CD14-positive monocyte (primary cell): ENCODE measurements at places on chromosomes 6 and 20.

- DNase-seq = no peak
Measured at GRCh38 chr6:93393554-93394074, 25.7 kb downstream of the EPHA7 start.

DNA sequence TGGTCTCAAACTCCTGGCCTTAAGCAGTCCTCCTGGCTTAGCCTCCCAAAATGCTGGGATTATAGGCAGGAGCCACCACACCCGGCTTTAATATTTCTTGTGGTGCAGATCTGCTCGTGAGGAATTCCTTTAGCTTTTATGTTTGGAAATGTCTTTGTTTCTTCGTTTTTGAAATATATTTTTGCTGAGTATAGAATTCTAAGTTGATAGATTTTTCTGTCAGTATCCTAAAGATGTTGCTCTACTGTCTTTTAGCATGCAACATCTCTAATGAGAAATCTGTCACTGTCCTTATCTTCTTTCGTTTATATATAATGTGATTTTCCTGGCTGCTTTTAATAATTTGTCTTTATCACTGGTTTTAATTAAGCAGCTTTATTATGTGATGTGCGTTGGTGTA lies 75.1 kb downstream of the ZFAND3 start:
- no peak for DNase-seq

DNA sequence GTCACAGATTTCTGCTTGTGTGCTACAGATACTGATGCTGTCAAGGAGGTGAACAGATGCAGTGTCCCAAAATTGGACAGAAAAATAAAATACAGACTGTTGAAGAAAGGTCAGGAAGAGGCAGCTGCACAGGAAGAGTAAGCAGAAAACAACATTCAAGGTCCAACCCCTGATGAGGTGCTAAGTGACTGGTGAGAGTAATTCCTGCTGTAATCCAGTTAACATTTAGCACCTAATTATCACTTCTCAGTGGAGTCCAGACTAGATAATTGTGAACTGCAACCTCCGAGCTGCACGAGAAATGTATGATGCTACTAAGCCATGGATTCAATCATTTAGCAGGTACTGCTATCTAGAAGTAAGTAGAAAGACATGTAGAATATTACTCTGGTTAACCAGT lies 36.3 kb upstream of the NRSN1 start:
- no peak for DNase-seq

DNA sequence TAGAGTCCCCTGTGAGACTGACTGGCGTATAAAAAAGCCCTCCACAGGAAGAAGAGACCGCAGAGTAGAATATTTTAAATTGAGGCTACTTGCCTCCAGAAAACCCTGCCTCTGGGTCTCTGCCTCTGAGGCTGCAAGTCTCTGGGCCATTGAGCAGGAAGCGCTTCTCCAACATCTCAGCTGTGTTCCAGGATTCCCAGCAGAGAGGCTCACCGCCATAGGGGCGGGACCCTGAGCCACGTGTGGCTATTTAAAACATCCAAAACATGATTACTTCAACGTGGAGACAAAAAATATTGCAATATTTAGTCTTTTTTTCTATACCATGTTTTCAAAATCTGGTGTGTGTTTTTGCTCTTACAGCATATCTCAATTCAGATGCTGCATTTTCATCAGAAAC lies 59.4 kb downstream of the GNAS-AS1 start:
- no peak for DNase-seq

GRCh38 chr6:5638666-5639065 lies 368.1 kb downstream of the NRN1 start:
- no peak for DNase-seq

DNA sequence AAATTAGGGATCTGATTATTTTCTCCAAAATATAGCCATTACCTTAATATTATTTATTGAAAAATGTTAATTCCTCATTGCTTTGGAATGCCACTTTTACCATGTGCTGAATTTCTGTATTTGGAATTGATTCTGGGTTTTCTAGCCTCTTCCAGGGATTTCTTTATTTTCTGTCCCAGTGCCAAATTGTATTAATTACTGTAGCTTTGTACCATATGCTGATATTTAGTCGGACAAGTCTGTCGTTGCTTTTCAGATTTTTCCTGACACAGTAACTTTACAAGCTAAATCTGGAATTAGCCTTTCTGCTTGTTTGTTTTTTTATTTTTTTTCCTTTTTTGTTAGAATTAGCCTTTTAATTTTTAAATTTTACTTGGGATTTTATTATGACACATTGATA lies 10.9 kb upstream of the TMEM14B start:
- DNase-seq = no peak

- DNase-seq = peak; percentile 6
Measured at GRCh38 chr6:142728910-142729481, 216.0 kb downstream of the HIVEP2 start.

- no peak for DNase-seq
Measured at GRCh38 chr6:113291751-113292445, 565.2 kb upstream of the MARCKS start.

GRCh38 chr20:20837574-20838021 lies 125.2 kb upstream of the RALGAPA2 start:
- peak; percentile 25 for DNase-seq

DNA sequence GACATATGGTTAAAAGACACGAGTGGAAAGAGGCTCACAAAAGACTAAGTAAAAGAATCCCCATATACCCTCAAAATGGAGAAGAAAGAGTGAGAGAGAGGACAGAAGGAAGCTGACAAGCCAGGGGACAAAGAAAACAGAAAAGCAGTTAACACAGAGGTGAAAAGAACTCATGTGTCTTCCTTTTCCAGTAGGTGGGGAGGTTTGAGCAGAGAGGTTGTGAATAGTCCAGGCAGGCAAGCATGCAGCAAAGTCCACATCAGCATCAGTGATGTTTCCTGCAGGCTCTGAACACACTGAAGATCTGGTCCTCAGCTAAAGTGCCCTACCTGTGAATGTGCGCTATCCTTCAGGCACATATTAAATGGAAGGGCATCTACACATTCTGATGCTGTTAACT lies 196.5 kb upstream of the IRAK1BP1 start:
- no peak for DNase-seq

- DNase-seq = no peak
Measured at GRCh38 chr6:142728364-142728763, 216.6 kb downstream of the HIVEP2 start.

- no peak for DNase-seq
Measured at GRCh38 chr6:20791944-20792343, 257.7 kb downstream of the CDKAL1 start.

DNA sequence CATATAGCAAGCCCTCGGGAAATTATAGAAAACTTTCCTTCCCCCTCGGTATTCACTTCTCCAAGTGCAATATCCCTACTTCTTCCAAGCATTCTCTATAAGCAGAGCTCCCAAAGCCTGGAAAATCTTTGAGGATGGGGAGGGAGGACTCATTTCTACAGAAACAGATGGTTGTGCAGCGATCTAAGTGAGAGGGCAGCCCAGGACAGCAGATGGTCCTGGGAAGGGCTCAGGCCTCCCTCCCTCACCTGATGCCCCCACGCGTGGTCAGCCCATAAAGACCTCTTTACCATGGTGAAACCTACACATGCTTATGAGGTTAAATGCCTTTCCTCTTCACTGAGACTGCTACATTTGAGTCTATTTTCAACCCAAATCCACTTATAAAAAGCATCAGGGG lies 319.6 kb upstream of the QKI start:
- DNase-seq = no peak

DNA sequence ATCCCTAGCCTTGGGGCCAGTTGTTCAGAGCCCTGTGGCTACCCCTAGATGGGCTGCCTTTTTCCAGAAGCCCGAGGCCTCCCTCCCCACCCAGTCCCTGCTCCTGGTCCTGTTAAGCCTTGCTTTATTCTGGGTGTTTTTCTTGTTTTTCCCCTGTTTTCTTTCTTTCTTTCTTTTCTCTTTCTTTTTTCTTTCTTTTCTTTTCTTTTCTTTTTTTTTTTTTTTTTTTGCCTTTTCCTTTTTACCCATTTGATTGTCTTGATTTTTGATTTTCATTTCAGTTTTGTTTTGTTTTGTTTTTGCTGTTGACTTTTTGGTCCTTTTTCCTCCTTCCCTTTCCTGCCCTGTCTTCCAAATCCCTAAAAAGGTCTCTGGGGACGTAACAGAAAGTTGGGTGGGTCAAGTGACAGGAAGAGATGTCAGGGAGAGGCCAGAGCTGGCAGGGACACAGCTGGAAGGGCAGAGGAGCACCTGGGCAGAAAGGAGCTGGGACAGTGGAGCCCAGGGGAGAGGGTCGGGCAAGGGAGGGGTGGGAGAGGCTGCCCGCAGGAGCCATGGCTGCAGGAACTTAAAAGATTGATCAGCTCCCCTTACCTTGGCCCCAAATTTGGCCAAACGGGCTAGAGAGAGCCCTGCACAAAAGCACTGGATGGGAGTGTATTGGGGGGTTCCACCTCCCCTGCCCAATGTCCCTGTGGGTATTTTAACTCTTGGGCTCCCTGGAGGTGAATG lies 27.6 kb downstream of the MYH7B start:
- DNase-seq = no peak

- no peak for DNase-seq
Measured at GRCh38 chr6:168181876-168182275, 102.9 kb upstream of the FRMD1 start.

DNA sequence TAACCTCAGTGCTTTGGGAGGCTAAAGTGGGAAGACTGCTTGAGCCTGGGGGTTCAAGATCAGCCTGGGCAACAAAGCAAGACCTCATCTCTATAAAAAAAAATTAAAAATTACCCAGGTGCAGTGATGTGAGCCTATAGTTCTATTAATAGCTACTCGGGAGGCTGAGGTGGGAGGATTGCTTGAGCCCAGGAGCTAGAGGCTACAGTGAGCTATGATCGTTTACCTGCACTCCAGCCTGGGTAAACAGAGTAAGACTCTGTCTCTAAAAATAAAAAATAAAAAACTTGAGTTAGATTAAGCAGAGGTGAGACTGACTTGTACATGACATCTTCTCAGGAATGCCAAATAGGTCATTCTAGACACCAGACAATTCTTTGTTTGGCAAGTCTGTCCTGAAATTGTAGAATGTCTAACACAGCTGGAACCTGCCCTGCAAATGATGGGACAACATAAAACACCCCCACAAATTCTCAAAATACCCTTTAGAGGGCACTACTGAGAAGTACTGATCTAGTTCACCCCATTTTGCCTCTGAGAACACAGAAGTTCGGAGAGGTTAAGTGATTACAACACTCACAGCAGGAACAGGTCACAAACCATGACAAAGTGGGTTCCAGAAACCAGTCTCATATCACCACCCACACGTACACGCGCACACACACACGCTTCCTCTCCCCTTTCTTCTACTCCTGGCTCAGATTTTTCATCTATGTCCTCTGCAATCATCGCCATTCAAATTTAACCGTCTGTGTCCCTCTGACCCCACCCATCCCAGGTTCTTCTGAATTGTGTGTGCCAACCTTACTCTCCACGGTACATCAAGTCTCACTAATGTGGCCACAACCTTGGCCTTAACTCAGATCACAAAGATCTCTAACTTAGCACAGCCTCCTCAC lies 38.3 kb downstream of the ARHGAP18 start:
- DNase-seq = peak; percentile 96

GRCh38 chr20:25325997-25326396 lies 64.6 kb downstream of the ABHD12 start:
- no peak for DNase-seq

- DNase-seq = no peak
Measured at GRCh38 chr6:6412221-6412620, 91.8 kb upstream of the F13A1 start.

DNA sequence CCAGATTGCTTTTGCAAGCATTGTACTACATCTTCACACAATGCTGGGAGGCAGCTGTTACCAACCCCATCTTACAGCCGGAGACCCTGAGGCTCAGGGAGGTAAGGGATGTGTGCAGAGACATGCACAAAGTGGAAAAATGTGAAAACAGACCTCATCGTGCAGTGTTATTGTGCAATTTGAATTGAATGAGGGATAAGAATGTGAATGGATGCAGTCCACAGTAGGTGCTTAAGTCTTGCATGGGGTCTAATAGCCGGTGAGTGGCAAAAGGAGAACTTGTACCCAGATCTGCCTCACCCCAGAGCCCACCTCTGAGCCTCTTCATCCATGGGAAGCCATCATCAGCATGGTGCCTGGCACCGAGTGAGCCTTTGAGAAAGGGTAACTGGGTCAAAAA lies 42.1 kb downstream of the SLC52A3 start:
- DNase-seq = no peak

DNA sequence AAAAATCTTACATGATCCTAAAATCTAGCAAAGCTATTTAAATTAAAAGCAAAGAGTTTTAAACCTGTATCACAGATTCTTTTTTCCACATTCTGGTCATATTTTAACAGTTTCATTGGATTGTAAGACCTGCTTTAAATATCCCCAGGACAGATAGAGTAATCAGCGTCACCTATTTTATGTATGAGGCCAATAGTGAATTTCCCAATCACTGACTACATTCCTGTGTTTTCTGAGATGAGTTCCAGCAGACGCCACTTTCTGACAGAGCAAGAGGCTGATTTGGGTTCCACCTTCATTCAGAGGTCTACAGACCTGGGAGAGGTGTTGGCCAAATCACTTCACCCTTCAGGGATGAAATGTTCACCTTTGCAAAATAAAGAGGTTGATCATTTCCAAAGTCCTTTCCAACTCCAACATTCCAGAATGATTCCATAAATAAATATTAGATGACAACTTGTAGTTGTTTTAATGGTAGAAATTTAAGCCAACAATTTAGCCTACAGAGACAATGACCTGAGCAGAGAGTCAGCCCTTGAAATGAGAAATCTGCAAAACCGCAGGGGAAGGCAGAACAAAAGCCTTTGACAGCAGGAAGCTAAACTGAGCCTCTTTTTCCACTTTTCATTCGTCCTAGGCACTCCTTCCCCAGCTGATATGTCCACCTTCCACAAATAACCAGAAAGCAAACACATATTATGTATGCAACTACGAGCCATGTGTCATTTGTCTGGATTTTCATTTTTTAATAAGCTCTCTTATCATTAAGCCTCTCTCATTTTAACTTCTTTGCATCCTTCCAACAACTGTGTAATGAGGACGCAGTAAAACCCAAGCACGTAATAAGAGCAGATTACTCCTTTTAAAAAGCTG lies 105.2 kb downstream of the TFAP2A start:
- no peak for DNase-seq

DNA sequence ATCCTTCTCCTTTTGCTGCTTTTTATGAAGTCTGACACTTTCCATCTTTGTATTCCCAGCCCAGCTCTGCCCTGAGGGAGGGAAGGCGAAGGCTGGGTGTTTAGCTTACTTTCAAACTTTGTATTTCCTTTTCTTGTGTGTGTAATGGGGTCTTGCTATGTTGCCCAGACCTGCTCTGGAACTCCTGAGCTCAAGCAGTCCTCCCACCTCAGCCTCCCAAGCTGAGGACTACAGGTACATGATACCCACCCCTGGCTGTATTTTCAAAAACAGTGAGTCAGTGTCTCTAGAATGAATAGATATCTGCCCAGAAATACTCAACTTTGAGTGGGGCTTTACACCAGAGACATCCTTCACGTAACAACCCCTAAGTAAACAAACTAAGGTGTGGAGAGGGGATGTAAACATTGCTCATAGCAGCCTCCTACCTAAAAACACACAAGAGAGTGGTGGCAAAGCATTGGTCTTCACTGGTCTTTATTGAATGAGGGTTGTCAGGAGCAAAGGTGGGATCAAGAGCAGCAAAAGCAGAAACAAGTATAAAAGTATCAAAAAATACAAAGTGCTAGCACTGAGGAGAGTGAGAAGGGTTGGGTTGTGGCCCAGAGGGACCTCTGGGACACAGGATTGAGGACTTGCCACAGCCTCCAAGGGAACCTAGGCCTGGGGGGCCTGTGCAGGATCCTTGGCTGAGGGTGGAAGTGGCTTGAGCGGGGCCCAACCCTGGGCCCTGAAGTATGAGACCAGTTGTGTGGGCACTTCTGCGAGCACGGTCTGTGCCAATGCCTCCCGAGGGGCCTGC lies 10.2 kb downstream of the SPAG4 start:
- no peak for DNase-seq
